Heart right ventricle (tissue), 16 donors: ENCODE measurements at places on chromosomes 3 and 15.

DNA sequence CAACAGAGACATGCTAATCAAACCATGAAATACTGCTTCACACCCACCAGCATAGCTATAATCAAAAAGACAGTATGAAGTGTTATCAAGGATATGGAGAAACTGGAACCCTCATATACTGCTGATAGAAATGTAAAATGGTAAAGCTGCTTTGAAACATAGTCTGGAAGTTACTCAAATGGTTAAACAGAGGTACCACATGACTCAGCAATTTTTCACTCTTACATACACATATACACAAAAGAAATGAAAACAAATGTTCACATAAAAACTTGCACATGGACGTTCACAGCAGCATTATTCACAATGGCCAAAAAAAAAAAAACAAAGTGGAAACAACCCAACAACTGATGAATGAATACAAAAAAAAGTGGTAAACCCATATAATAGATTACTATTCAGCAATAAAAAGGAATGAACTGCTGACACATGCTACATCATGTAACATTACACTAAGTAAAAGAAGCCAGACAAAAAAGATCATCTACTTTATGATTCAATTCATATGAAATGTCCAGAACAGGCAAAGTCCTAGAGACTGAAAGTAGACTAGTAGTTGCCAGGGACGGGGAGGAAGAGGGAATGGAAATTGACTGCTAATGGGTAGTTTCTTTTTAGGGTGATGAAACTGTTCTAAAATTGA lies 23.2 kb downstream of the ZNF148 start:
- DNase-seq: no peak

GRCh38 chr3:133271539-133271938 lies 128.3 kb upstream of the BFSP2 start:
- DNase-seq: no peak

DNA sequence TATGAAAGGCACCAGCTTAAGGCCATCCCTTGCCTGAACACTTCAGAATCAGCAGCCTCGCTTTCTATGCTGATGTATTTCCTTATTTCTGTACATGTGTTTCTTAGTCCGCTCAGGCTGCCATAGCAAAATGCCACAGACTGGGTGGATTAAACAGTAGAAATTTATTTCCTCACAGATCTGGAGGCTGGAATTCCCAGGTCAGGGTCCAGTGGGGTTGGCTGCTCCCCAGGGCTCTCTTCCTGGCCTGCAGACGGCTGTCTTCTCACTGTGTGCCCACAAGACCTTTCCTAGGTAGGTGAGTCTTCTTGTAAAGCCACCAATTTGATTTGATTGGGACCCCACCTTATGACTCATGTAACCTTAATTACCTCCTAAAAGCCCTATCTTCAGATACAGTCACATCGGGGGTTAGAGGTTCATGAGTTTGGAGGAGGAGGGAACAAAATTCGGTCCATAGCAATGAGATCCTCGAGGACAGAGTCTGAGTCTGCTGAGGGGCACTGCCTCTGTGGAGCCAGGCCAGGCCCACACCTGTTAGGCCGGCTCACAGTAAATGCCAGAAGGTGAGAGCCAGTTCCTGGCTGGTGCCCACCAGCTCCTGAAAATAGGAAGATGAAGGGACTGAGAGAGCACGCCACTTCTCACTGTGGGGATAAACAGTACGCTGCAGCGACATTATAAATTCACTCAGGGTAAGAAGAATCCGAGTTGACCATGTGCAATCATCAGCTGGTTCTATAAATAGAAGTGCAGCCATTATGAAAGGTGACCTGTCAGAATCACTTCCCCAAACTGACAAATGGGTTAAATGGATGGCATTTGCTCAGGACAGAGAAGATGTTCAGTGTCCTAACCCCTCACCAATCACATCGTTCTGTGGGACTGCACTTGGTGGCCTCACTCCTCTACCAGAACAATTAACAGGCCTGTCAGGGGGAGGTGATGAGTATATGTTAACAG lies 41.1 kb downstream of the CTXND1 start:
- no peak for DNase-seq

- no peak for DNase-seq
Measured at GRCh38 chr15:90819850-90820249, 48.5 kb upstream of the FURIN start.

- DNase-seq: no peak
Measured at GRCh38 chr3:87798567-87798947, 260.2 kb downstream of the CGGBP1 start.

GRCh38 chr3:50714946-50715345 lies 40.2 kb downstream of the DOCK3 start:
- no peak for DNase-seq

DNA sequence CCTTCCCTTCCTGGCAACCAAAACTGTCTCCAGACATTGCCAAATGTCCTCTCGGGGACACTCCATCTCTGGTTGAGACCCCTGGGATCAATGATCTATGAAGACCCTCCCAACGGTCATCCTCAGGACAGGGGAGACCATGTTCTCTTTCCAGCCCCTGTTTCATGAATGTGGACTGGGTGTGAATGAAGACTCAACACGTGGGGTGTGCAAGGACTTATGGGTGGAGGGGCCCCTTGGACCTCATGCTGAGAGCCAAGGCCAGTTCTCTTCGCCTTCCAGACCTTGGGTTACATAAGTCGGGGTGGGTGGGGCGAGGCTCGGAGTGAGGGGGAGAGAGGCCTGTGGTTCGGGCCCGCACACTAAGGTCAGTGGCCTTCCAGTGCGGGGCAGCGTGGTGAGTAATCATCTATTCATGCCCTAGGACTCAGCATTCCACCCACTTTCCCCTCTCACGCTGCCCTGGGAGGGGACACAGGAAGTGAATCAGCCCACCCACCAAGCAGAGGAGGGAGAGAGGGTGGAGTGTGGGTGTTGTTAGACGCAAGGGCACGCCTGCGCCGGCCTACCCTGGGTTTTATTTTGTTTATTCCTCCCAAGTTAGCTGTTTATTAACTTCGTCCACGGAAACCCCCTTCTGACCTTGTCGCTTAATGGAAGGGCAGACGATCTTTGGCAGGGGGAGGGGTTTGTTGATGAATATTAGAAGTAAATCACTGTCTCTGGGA lies 6.7 kb downstream of the PAQR5 start:
- peak; percentile 29 for DNase-seq

DNA sequence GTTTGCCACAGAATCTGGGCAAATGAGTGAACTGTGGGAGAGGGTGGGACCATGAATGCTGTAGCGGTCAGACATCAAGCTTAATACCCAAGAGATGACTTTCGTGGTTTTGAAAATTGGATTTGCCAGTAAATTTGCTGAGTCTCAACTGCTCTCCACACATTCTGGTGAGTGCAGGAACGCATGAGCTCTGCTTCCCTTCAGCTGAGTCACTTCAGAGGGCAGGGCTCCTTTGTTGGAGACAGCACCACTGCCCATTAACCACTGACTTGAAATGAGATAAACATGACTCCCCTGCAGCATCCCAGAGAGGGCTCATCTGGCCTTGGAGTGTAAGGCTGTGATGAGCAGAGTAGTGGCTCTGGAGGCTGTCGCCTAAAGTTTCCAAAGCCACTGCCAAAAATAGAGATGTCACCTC lies 22.6 kb downstream of the RARRES1 start:
- no peak for DNase-seq

DNA sequence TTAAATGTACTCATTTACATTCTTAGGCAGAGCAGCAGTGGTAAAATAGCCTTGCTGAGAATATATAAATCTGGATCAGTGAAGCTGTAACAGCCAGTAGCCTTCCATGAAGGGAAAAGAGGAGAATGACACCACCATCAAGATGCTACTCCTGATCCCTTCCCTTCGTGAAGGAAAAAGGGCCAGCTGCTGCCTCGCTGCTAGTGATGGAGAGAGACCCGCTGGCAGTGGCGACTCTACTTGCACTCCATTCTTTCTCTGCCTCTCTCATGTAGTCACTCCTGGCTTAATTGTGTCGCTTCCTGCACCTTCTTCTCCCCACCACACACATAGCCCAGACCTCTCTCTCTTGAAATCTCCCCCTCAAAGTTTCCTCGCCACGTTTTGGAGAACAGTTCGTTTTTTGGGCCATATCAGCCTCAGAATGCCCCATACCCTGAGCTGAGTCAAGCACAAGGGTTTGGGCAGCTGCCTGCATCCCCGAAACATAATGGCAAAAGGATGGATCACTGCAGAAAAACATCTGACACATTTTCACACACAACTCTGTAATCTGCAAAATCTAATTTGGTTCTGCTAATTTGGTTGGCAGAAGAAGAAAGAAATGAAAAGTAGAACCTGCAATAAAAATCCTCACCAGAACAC lies 460.3 kb upstream of the IL12A start:
- no peak for DNase-seq

DNA sequence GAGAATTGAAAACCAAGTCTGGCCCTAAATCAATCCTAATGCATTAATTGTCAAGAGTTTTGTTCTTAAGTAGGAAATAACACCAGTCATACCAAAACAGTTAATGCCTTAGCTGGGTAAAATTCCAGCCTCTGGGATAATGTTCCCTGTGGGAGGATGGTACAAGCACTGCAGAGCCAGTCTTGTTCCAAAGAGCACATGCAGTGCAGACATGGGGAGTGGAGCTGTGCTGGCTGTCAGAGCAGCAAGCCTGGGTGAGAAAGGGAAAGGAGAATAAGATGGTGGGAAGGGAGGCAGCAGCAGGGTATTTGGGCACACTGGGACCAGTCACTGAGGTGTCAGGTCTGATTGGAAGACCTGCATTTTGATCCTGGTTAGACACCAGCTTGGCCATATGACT lies 12.1 kb downstream of the ALAS1 start:
- DNase-seq: no peak

DNA sequence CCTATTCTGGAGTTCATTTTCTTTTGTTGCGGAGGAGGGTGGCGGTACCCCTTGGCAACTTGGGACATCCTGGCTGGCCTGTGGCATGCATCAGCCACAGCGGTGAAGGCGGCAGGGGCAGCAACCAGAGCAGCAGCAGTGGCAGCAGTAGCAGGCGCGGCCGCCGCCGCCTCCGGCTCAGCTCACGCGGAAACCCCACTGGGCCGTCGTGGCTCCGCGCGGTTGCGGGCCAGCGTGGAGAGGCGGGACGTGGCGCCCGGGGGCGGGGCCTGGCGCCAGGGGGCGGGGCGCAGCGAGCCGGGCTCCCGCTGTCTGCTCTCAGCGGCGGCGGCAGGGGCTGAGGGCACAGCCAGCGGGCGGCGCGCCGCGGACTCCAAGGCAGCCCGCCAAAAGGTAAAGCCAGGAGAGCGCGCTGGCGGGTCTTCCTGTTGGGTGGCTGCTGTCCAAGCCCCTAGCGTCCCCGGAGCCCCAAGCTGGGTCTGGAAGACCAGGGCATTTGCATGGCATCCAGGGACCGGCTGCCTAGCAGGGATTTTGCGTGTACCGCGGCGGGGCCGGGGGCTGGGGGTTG lies 334.4 kb upstream of the THRB start:
- DNase-seq: peak; percentile 55

DNA sequence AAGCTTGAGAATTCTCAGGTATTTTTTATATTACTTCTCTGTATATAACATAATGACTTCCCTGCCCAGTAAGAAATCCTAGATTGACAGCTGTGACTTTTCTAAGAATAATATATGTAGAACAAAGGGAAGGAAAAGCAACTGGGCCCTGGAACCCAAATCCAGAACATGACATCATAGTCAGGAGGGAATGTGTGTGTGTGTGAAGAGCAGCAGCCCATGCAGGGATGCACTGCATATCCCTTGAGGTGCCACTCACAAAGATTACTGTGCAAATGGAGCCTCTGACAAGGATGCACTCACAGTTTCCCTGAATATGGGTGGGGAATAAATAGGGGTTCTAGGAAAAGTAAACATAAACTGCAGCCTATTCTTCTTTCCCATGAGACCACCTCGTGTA lies 279.5 kb downstream of the NEK10 start:
- DNase-seq: no peak

GRCh38 chr3:51024765-51025632 lies 350.3 kb downstream of the DOCK3 start:
- no peak for DNase-seq

- DNase-seq: peak; percentile 44
Measured at GRCh38 chr15:92074646-92075045, 221.1 kb downstream of the SLCO3A1 start.

DNA sequence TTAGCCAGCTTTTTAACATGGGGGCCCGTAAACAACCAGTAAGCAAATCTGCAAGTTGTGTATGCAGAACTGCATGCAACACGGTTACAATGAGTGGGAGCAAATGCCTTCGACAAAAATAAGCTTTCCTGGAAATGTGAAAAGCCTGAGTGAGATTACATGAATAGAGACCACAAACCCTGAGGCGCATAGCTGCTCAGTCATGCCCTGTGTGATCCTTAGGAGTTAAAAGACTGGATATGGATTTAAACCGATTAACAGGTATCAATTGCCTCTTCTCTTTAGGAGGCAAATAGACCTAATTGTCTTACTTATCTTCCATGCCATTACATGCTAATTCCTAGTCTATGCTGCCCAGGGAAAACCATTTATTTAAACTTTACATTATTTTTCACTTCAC lies 810.3 kb downstream of the ROBO1 start:
- no peak for DNase-seq

DNA sequence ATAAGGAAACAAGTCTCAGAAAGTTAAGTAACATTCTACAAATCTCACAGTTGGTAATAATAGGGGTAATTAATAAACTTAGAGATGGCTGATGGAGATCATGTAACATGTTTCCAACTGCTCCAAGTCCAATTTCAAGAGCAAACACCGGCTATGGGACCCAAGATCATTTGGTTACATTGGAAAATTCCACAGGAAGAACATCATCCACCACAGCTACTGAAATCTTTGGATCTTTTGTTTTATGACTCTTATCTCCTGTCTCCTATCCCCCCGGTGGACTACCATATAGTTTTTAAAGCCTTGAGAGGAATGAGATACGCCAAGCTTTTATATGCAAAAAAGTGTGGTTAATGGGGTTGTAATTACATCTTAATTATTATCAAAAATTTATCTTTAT lies 216.1 kb downstream of the WNT5A start:
- DNase-seq: no peak

DNA sequence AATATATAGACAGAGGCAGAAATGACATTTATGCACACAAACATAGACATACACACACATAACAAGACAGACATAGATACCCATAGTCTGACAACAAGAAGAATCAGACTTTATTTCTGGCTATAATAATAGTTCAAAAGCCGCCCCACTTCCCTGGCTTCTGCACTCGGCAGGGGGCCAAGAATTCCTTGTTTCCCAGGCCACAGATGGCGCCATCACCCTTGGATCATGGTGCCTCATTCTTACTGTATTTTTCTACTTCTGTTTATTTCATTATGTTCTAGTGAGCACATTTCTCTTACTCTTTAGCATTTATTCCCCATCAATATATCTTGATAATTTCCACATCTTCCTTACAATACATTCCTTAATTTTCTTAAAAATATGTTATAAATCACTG lies 387.5 kb downstream of the NLGN1 start:
- DNase-seq: no peak

DNA sequence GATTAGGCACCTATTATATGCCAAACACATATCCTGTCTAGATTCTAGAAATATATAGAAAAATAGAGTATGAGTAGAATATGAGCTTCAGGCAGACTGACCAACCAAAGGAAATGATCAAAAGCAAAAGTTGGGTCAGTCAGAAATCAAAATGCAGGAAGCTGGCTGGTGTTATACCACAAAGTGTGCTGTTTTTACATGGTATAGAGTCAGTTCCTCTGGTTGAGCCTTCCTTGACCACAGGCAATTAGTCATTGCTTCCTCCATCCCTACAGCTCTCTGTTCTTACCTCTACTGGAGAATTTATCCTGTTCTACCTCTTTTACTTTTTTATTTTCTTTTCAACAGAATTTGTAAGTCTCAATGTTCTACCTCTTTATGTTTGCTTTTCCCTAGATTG lies 149.8 kb downstream of the TMCO5A start:
- DNase-seq: no peak
